ENCODE measurements at places on chromosomes 11 and 22. TPM values are rescaled to one million over a fixed set of nuclear protein-coding genes. Genes with fewer than 3 reads are reported as not detected.

The MEN1 gene
- total RNA-seq, result 6.2 TPM

The POTEH gene
- total RNA-seq, result not detected

The OR52I1 gene
- total RNA-seq, result not detected

The PKNOX2 gene
- total RNA-seq, result 2.0 TPM

The SMTNL1 gene
- not detected for total RNA-seq

The LRP5 gene
- 8.3 TPM for total RNA-seq

The LYVE1 gene
- total RNA-seq, result not detected

The GDPD4 gene
- total RNA-seq, result not detected

The PRAME gene
- total RNA-seq, result not detected

The RBM14 gene
- total RNA-seq, result 26.9 TPM

The GAL3ST3 gene
- not detected for total RNA-seq

The TMPRSS5 gene
- 0.09 TPM for total RNA-seq

The OR2AG2 gene
- total RNA-seq, result 0.09 TPM

The TESMIN gene
- total RNA-seq, result not detected

The RIBC2 gene
- 5.7 TPM for total RNA-seq

The CHRDL2 gene
- total RNA-seq, result not detected

The RTCB gene
- 74.8 TPM for total RNA-seq

The TRAPPC4 gene
- total RNA-seq, result 79.9 TPM

The CNTF gene
- 0.82 TPM for total RNA-seq

The DDX17 gene
- 701 TPM for total RNA-seq

The OR4D10 gene
- total RNA-seq, result not detected

The DENND6B gene
- total RNA-seq, result 2.8 TPM

The KCTD14 gene
- total RNA-seq, result 0.45 TPM

The TMEM9B gene
- total RNA-seq, result 57.8 TPM

The RAPSN gene
- total RNA-seq, result not detected

The MPPED2 gene
- not detected for total RNA-seq

The RPS6KB2 gene
- 35.6 TPM for total RNA-seq

The CHRM1 gene
- not detected for total RNA-seq

The MOGAT2 gene
- not detected for total RNA-seq

The LAMTOR1 gene
- total RNA-seq, result 220 TPM

The SLN gene
- total RNA-seq, result not detected

The OSM gene
- not detected for total RNA-seq

The OR8D1 gene
- not detected for total RNA-seq

The KIRREL3 gene
- 0.45 TPM for total RNA-seq

The POU2AF2 gene
- total RNA-seq, result not detected

The ABCC8 gene
- total RNA-seq, result not detected

The C11orf16 gene
- total RNA-seq, result not detected

The BIK gene
- not detected for total RNA-seq

The LRRC56 gene
- 0.45 TPM for total RNA-seq

The CCDC188 gene
- total RNA-seq, result 0.45 TPM

The OR4D5 gene
- total RNA-seq, result not detected

The AKIP1 gene
- total RNA-seq, result 22.1 TPM

The OR52E1 gene
- not detected for total RNA-seq

The ASPHD2 gene
- 4.2 TPM for total RNA-seq

The C11orf86 gene
- total RNA-seq, result not detected

The CSNK2A3 gene
- total RNA-seq, result 4.7 TPM

The HTR3A gene
- total RNA-seq, result not detected

Data from fibroblast of the aortic adventitia (primary cell).